ENCODE measurements at places on chromosomes 12 and 14.

- no peak for DNase-seq
Measured at GRCh38 chr12:40104461-40105264, 1.2 kb downstream of the SLC2A13 start.

DNA sequence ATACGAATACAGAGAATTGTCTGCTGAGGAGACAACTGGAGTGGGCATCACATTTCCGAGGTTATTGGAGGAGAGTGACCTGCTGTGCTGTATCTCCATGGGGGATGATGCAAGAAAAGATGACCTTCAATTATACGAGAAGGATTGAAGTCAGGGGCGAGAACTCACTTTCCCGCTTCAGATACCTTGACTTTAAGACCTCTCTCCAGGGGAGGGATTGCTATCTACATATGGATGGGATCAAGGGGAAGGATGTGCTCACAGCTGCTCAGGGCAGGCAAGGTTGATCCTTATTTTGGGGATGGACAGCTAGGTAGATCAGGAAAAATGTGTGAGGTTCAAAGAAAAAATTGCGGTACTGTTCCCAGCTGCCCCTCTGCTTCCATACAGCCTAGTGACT, 24.4 kb downstream of the NEUROD4 start:
- no peak for DNase-seq

GRCh38 chr12:49973361-49973830, 649 bp downstream of the AQP6 start:
- no peak for DNase-seq

DNA sequence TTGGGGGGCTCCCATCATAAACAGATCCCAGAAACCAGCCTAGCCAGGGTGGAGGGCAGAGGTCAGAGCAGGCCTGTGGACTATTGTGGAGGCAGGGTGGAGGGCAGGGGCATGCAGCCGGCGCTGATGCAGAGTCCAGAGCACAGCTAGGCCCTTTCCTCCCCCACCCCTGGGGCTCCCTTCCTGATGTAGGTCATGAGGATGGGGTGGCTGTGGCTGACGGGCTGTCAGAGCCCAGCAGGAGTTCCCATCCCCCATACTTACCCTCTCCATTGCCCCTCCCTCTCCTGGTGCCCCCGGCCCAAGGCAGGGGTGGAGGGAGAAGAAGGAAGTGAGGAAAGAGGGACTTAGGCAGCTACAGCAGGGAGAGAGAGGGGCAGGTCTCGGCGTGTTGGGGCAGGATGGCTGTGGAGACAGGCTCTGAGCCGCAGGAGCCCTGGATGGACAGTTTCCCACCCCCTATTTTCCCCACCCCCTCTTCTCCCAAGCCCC, 5.7 kb upstream of the ZNF385A start:
- DNase-seq, result no peak

GRCh38 chr12:42641221-42641885, 51.8 kb upstream of the PRICKLE1 start:
- no peak for DNase-seq

Data from amygdala (tissue), 56 donors.